ENCODE measurements at places on chromosomes 3 and 15. TPM values are rescaled to one million over a fixed set of nuclear protein-coding genes. Genes with fewer than 3 reads are reported as not detected.

- no peaks in the 10 kb centered on the region for H3K36me3 ChIP-seq
- H3K27ac ChIP-seq: no peak overlapping the region
- H3K4me1 ChIP-seq: no peaks in the 10 kb centered on the region
- peaks cover 44% of the 10 kb centered on the region for H3K27me3 ChIP-seq
Observed at GRCh38 chr15:29805043-29805707, 17.1 kb downstream of the TJP1 start.

DNA sequence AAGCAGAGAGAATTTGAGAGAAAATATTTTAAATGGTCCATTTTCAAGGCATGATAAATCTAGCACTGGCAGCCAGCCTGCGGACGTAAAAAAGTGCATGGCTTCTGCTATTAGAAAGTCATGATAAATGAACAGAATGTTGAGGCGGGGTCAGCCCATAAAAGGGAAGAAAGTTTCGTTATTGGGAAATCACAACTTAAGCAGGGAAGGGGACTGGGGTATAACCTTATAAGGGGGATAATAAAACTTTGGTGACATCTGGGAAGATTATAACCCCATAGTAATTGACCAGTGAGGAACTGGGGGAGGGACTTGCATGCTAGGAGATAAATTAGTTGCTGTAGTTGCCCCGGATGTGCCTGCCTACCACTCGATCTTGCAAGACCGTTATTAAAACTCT is 88.4 kb upstream of the PLSCR4 start:
- H3K27me3 ChIP-seq: no peaks in the 10 kb centered on the region
- H3K27ac ChIP-seq: no peak overlapping the region
- H3K4me1 ChIP-seq: no peaks in the 10 kb centered on the region
- no peaks in the 10 kb centered on the region for H3K36me3 ChIP-seq
- DNase-seq: no peak

Gene PIGZ
- total RNA-seq: 2.6 TPM

- no peaks in the 10 kb centered on the region for H3K36me3 ChIP-seq
- H3K27ac ChIP-seq: no peak overlapping the region
- no peaks in the 10 kb centered on the region for H3K27me3 ChIP-seq
Observed at GRCh38 chr3:190070622-190071347, 49.9 kb downstream of the P3H2 start.

Gene IMPG2
- total RNA-seq: 0.29 TPM

GRCh38 chr3:183845090-183845489 is 19.7 kb upstream of the MAP6D1 start:
- DNase-seq: no peak
- no peak overlapping the region for H3K4me3 ChIP-seq

DNA sequence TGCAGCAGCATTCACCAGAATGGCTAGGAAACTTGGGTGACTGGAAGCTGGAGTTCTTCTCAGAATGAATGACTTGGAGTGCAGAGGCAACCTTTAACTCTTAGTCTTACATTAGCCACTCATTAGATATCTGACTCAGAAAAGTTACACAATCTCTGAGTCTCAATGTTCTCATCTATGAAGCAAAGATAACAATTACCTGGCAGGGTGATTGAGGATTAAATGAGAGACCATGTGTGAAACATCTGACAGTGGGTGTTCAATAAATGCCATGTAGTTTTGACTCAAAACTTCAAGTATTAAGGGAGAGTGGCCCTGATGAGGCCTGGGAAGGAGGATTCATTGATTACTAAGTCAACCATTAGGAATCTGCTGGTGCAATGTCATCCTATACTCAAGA is 48.3 kb downstream of the MRPL3 start:
- H3K4me1 ChIP-seq: no peaks in the 10 kb centered on the region
- H3K36me3 ChIP-seq: peaks cover 11% of the 10 kb centered on the region
- H3K27me3 ChIP-seq: no peaks in the 10 kb centered on the region
- no peak overlapping the region for H3K27ac ChIP-seq

GRCh38 chr3:69648126-69648525 is 91.1 kb upstream of the MITF start:
- no peak overlapping the region for H3K4me3 ChIP-seq
- H3K27ac ChIP-seq: no peak overlapping the region
- no peaks in the 10 kb centered on the region for H3K27me3 ChIP-seq
- H3K36me3 ChIP-seq: no peaks in the 10 kb centered on the region

DNA sequence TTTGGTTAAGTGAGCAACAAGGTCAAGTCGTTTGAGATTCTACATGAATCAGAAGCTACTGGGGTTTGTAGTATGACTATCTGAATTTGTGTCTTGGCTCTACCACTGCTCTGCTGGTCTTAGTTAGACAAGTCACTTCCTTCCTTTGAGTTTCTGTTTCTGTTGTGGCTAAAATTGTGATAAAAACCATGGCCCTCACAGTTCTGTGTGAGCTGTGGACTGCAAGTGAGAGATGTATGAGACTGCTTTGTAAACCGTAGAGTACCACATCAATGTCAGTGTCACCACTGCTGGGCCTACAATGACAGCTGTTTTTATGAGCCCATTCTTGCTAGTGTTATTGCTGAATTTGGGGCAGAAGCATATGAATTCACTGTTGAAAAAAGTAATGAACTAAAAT is 32.7 kb downstream of the RARB start:
- H3K4me1 ChIP-seq: peaks cover 14% of the 10 kb centered on the region
- peak; percentile 48 for DNase-seq
- H3K27ac ChIP-seq: peak overlapping the region; percentile 66
- H3K27me3 ChIP-seq: no peaks in the 10 kb centered on the region

Measured in activated CD8-positive, alpha-beta memory T cell treated with anti-CD3 and anti-CD28 coated beads, Interleukin-2, amount 10 ng/mL, durations not matched to agents 7 days and 5 days (primary cell).